OCI-LY7 (cell line): ENCODE measurements at places on chromosomes 13 and 19. TPM values are rescaled to one million over a fixed set of nuclear protein-coding genes. Genes with fewer than 3 reads are reported as not detected.
A peak's percentile ranks its signal among the peaks of the same experiment; 100 is the strongest.

DNA sequence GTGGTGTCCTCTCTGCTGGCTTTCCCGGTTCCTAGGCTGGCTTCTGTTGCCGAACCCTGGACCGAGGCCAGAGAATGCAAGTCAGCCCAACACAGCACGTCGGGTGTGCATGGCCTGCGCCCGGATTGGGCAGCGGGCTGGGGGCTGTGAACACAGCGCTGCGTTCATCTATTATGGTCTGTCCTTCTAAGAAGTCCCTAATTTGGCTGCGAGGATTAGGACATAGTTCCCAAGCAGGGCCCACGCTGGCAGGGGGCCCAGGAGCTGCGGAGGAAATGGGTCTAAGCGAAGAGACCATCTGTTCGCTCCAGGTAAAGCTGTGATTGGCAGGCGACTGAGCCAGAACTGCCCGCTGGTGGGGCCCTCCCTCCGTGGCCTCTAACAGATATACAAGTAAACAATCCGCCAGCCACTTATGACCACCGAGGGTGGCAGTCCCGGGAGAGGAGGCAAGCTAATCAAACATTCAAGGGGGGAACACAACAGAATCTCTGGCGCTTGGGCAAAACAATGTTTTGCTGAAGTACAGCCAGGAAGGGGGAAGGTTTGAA lies 6.0 kb downstream of the SYCE2 start:
- DNase-seq = no peak

The INSR gene
- total RNA-seq = 74.0 and 83.0 TPM in 2 replicates

- DNase-seq = peak; percentile 4
Observed at GRCh38 chr13:44920013-44920412, 69.3 kb downstream of the NUFIP1 start.

- peak; percentile 34 for DNase-seq
Observed at GRCh38 chr19:41297628-41298347, 12.2 kb upstream of the CCDC97 start.

DNA sequence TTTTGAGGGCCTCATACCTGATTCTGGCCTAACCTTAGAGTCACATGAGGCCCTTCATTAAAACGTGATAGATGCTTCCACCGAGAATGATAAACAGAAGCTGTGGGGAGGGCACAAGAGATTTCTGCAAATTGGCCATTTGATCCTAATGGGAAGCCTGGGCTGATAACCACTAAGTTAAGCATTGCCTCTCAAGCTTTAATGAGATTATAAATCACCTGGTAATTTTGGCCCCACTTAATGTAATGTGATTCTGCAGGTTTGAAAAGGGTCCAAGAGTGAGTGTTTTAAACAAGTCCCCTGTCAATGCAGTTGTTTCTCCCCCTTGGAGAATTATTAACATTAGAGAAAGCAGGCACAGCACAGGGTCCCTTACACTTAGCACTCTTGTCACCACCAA lies 42.0 kb downstream of the ZNF486 start:
- DNase-seq = no peak

The SCN1B gene
- 3.1 and 3.6 TPM in 2 replicates for total RNA-seq

- no peak for DNase-seq
Observed at GRCh38 chr19:17684256-17684655, 3.9 kb downstream of the UNC13A start.

The KASH5 gene
- total RNA-seq = 16.3 and 19.4 TPM in 2 replicates

The KRTDAP gene
- not detected in 2 replicates for total RNA-seq

DNA sequence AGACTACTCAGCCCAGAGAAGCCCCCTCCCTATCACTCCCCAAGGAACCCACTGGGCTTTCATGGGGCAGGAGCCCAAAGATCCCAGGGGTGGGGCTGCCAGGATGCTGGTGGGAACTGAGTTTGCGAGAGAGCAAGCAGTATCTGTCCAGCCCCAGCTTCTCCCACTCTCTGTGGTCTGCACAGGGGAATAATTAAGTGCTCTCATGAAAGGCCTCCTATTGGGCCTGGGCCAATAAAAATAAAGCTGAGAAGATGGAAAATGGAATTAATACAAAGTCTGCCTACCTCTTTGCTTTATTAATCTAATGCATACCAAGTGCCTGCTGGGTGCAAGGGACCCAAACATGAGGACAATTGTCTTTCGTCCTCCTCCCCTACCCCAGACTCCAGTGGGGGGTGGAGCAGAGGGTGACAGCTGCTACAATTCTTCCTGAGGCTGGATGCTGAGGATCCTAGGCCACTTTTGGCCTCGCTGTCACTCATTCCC lies 5.4 kb downstream of the DDX39A start:
- DNase-seq = no peak

The CACNA1A gene
- 0.78 and 1.4 TPM in 2 replicates for total RNA-seq

- DNase-seq = peak; percentile 80
Observed at GRCh38 chr19:19039901-19040300, 6.5 kb downstream of the ARMC6 start.

The HNRNPA1L2 gene
- total RNA-seq = 13.1 and 13.8 TPM in 2 replicates

The FFAR1 gene
- total RNA-seq = 9.8 and 11.6 TPM in 2 replicates

- DNase-seq = no peak
Observed at GRCh38 chr13:109922518-109922917, 136.1 kb upstream of the IRS2 start.

The RXFP2 gene
- not detected in 2 replicates for total RNA-seq

GRCh38 chr13:75365724-75366173 lies 116.2 kb downstream of the TBC1D4 start:
- DNase-seq = peak; percentile 17

DNA sequence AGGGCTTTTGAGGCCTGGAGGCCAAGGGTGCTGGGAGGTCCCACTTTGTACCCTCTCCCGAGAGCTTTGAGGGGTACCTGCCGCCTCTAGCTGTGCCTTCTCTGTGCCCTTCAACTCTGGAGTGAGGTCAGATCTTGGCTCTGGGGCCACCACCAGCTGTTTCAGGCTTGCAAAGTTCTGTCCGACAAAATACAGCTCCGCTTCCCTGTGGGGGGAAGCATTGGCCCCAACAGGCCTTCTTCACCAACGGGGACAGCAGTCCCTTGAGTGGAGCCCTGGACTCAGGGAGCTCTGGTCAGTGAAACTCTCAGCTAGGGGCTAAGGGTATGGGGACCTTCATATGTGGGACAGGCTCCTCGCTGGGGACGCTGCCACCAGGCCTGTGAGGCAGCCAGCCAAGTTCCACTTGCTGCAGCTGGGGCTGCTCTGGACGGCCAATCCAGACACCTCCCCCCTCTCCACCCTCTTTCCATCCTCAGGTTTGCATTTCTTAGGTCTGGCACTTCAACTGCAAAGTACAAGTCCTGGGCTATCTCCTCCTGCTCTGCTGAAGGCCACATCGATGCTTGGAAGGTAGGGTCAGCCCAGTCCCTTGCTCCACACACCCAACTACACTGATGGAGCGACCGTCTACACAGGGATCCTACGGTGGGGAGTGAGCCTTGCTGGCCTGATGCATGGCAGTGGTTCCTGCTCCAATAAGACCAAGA lies 46.8 kb downstream of the C13orf46 start:
- DNase-seq = no peak

The CYP4F12 gene
- total RNA-seq = not detected in 2 replicates
